ENCODE measurements at places on chromosomes 1 and 21.

DNA sequence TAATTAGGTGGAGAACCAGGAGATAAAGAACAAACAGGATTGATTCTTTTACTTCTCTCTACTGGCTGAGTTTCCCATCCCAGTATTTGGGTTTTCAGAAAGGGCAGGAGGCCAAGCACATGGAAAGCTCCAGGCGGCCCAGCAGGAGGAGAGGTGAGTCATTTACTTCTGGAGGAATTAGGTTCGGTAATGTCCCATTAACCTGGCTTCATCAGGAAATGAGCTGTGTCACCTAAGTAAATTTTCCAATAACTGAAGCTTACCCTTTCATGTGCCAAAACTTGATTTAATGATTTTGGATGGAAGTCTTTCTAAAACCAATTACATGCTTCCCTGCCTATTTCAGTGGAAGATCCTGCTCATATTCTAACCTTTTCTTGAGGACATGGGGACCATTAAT is 257.6 kb upstream of the USP24 start:
- no peak for DNase-seq

- no peak for DNase-seq
Measured at GRCh38 chr1:112533029-112533428, 24.3 kb downstream of the WNT2B start.

DNA sequence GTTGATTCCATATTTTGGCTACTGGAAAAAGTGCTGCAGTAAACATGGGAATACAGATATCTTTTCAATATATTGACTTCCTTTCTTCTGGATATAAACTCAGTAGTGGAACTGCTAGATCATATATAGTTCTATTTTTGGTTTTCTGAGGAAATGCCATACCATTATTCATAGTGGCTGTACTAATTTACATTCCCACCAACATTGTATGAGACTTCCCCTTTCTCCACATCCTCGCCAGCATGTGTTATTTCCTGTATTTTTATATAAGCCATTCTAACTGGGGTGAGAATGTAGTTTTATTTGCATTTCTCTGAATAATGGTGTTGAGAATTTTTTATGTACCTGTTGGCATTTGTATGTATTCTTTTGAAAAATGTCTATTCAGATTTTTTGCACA is 385.2 kb downstream of the NUF2 start:
- no peak for DNase-seq

DNA sequence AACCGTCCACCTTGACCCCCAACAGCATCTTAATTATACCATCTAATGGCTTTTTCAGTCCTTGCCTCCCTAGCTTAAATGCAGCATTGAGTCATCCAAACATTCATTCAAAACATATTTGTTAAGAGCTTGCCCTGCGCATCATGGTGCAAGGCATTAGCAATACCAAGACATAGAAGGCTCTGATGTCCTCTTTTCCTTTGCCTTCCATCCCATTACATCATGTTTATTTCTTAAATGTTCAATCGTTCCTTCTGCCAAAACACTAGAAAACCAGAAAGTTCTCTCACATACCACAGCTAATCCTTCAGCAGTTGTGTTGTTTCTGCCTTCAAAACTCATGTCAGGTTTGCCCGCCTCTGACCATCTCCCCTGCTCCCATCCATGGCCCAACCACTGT is 29.8 kb upstream of the VTCN1 start:
- DNase-seq, result no peak

DNA sequence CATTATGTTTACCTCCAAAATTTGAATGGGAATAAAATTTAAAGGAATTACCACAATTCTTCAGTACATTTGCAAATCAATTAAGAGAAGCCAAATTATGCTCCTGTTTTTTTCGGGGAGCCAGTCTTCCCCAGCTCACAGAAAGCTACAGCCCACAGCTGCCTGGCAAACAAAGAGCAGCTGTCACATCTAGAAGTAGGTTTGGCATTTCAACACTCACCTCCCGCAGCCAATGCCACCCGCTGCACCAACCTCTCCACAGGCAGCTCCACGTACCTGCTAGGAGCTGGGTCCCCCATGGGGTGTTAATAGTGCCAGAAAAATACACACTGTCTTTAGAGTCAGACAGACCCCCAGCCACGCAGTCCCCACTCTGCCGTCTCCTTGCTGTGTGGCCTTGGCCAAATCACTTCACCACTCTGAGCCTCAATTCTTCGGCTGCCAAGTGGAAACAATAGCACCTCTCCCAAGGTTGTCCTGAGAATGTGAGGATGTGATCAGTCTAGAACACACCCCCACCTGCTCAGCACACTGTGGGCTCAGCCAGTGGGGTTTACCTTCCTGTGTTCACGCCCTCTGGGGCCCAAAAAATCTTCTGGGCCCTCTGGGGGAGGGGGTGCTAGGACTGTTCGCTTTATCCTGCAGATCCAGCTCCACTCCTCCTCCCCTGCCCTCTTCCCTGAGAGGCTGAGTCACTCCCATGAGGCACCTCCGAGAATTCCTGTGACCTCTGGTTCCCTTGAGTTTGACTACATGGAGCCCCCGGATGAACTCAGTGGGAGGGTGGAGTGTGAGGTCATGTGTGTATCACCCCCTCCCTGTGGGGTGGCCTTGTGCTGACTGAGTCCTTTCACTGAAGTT is 204.3 kb upstream of the GRIK3 start:
- no peak for DNase-seq

DNA sequence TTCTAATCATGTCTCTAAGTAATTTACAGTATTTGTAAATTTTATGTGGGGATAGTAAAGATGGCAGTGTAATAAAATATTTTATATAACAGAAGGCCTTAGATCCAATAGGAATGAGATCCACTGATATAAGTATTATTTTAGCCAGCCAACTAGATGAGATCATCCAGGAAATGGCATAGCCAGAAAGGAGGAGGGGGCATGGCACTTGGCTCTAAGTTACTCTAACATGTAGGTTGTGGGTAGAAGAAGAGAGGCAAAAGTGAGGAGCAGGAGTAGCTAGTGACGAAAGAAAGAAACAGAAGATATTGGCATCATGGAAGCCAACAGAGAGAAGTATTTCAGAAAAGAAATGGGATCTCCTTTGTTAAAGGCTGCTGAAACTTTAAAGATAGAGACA is 426.1 kb downstream of the PTPRC start:
- DNase-seq, result no peak

DNA sequence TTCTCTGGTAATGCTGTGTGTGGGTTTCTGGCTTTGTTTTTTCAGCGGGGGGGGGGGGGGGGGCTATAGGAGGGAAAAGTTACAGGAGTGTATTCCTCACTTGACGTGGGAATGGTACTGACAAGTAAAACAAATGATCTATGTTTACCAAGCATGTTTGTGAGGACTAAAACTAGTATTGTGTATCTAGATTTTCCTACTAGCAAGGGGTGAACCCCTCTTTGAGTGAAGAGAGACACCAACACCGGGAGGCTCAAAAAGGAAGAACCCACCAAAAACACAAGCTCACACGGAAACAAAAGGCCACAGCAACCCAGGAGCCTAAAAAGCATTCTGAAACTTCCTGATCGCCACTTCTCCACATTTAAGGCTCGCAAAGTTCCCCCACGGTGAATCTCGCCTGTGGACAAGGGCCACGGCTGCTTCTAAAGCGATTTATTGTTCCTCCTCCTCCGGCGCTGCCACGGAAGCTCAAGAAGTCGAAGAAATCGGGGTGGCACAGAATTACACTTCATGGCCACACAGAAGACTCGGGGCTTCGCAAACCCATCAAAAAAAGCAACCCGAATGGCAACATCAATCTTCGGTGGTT is 703 bp downstream of the PUM1 start:
- no peak for DNase-seq
